ENCODE measurements at places on chromosomes 5 and 9.

- DNase-seq: no peak
Observed at GRCh38 chr5:159533197-159533596, 202.9 kb upstream of the IL12B start.

DNA sequence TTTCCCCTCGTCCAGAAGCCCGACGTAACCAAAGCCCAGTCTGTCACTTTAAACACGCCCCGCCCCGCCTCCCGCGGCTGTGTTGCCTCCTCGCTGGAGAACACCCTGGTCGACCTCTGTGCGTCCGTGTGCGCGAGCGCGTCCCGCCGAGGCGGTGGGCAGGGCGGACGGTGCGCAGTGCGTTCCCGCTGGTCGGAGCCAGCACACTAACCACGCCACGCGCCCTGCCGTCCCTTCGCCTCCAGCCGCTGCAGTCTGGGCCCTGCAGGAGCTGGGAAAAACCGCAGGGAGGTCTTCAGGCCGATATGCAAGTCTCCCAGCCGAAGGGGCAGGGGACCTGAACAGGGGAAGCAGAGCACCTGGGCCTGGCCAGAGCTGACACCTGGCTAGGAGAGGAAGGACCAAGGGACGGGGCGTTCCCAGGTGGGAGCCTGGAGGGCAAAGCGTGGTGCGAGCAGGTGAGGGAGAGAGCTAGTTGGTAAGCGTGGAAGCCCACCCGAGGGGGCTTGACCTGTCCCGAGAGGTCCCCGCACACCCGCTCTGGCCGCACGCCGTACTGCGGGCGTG is 1.3 kb upstream of the PHPT1 start:
- peak; percentile 32 for DNase-seq

GRCh38 chr5:119340597-119341218 is 15.1 kb upstream of the TNFAIP8 start:
- DNase-seq: peak; percentile 33

GRCh38 chr5:119250946-119251901 is 104.6 kb upstream of the TNFAIP8 start:
- DNase-seq: no peak

- DNase-seq: no peak
Observed at GRCh38 chr5:119478781-119479180, 26.5 kb downstream of the HSD17B4 start.

GRCh38 chr5:29382780-29383179 is 1810.7 kb upstream of the CDH6 start:
- no peak for DNase-seq

DNA sequence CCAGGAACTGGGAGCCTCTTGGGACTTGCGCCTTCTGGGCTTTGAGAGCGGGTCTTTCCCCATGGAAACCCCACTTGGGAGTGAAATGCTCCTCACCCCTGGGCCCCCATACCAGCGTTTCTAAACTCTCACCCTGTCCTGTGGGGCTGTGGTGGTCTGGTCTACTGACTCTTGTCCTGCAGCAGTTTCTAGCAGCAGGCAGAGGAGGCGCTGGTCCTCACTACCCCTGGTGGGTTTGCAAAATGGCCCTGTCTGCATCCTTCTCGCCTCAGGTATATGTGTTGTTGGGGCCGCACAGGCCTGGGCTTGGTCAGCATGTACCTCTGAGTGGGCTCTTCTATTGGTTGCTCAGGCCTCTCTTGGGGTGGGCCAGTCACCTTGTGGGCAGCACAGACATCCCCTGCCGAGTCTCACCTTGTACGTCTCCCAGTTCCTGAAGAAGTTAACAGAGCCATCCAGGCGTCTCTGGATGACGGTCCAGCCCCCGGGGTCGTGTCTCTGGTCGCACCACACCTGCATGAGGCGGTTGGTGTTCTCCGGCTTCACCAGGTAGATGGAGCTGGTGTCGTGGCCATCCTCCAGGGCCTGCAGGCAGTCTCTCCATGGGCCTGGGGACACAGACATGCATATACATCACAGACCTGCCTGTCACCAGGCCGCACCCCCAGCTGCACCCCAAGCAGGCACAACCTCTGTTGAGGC is 29.0 kb downstream of the ANGPTL2 start:
- DNase-seq: no peak

DNA sequence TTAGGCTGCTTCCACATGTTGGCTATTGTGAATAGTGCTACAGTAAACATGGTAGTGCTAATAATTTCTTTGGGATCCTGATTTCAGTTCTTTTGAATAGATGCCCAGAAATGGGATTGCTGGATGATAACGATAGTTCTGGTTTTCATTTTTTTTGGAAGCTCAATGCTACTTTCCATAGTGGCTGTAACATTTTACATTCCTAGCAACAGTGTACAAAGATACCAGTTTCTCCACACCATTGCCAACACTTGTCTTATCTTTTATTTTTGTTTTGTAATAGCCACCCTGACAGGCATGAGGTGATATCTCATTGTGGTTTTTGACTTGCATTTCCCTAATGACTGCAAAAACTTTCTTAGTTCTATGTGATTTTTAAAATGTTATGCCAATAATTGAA is 68.8 kb upstream of the LRRC70 start:
- no peak for DNase-seq

DNA sequence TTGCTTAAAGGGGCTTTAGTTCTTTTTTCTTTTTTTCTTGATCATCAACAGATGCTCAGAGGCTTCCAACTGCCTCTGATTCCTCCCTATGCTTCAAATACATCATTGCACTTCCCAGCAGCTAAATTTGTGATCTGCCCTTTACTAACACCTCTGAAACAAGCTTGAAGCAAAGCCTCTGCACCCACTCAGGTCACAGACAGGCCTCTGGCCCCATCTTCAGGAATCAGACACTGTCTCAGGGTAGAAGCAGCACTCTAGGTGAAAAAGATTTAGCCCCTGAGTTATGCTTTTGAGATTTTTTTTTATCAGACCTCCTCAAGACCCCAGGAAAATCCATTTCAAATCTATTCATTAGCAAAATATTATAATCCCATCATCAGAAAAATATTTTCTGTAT is 91.5 kb downstream of the MAMDC2 start:
- DNase-seq: no peak

All from T follicular helper cell (primary cell).